Hematopoietic multipotent progenitor cell (in vitro differentiated cells): ENCODE measurements at places on chromosomes 2 and 18.

DNA sequence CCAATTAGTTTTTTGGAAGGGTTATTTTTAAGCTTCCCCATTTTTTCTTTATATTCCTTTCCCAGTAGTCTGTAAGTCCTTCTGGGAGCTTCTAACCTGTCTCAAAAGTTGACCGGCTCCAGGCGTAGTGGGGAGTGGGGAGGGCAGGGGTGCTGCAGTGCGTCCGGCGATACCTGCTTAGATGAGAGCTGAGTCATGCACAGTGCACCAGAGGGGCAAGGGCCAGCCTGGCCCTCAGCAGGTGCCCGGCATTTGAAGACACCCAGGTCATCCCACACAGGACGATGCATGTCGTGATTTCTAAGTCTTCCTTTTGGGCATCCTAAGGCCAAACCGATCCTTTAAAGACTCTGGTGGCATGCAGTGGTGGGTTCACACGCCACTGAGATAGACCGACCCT, 73.4 kb downstream of the TPO start:
- DNase-seq = no peak

GRCh38 chr2:178211943-178212342, 17.6 kb downstream of the OSBPL6 start:
- no peak for DNase-seq

- peak; percentile 28 for DNase-seq
Observed at GRCh38 chr2:168717790-168718502, 84.5 kb upstream of the NOSTRIN start.

DNA sequence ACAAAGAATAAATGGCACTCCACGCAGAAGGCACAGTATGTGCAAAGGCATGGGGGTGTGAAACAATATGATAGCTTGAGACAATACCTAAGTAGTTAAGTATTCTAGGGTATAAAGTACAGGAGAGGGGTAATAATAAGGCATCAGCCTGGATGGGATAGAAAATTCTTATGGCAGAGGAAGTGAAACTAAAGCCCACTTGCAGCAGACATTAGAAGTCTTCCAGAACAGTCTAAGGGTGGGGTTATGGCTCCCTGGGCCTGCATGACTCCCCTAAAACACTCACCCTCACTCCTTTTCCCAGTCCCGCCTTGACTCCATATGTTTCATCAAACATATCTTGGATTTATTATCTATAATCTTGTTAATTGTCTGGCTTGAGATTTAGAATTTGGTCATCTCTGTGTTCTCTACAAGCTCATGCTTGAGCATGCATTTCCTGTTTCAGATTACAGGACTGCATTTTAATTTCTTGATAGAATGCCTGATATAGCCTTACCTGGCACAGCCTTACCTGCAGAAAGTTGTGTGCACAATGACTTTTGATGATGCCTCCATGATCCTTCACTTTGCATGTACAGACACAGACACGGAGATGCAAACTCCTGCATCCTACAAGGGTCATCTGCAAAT, 28.5 kb upstream of the TMBIM1 start:
- DNase-seq = no peak

DNA sequence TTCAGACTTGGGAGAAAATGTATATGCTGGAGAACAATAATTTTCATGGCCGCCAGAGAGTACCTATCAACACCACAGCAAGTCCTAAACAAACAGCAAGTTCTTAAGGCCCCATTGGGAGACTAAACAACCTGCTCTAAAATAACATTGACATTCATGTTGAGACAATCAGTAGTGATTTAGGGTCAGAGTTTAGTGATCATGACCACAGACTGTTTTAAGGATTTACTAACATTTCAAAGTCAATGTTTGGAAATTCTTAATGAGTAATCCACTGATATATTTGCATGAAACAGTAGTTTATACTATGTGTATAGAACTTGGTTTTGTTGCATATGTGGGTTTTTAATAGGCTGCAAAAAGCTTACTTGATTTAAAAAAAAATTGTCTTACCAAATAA, 34.7 kb downstream of the RASGRP3 start:
- DNase-seq = no peak

GRCh38 chr2:69830045-69830905, 815 bp downstream of the GMCL1 start:
- peak; percentile 45 for DNase-seq

DNA sequence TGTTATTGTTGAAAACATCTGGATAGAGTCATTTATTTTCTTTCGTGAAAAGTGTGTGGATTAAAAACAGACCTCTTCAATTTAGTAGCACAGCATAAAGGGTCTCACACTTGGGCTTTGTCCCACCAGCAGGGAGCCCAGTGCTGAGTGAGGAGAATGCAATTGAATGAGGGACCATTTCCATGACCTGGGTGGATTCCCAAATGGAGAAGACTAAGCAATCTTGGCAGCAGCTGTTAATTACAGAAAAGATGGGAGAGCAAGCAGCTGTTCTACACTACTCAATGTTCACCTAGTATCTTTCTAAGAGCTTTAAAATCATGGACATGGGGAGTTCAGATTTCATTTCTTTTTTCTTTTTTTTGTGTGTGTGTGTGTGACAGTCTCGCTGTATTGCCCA, 121.8 kb upstream of the FN1 start:
- DNase-seq = no peak

- no peak for DNase-seq
Observed at GRCh38 chr18:25815659-25816058, 274.8 kb downstream of the SS18 start.

GRCh38 chr18:35578481-35578880, 3.1 kb upstream of the GALNT1 start:
- no peak for DNase-seq

DNA sequence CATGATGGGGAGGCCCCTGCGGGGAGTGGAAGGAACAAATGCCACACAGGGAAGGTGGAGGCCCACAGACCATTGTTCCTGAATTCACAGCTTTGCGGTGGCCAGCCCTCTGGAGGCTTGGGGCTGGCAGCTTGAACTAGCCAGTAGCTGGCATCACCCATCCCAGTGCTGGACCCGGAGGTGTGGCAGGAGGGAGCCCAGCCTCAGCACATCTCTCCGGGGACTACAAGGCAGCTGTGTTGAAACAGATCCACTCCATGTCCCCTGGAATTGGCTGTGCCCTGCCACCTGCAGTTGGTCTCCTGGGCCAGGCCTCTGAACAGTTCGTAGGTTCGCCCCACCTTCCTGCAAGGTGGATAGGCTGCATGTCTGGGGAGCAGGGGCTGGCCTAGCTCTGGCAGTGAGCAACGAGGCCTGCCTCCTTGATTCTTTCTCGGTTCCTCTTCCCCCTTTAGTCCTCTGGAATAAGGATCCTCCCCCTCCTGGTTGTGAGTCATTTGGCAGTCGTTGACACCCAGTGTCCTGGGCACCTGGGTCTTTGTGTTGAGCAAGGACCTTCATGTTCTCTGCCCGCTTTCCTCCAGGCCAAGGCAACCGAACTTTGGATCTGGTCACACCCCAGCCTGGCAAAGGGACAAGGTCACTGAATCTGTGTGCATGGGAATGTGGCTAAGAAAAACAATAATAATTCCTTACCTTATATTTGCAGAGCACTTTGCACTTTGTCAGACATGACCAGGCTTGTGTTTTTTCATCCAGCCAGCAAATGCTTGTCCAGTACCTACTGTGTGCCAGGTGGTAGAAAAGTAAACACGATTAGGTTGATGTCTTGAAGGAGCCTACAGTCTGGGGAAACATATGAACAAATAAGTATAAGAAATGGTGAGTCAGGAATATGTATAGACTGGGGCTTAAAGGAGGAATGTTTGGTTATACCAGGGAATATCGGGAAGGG, 55.0 kb upstream of the MCFD2 start:
- DNase-seq = no peak

DNA sequence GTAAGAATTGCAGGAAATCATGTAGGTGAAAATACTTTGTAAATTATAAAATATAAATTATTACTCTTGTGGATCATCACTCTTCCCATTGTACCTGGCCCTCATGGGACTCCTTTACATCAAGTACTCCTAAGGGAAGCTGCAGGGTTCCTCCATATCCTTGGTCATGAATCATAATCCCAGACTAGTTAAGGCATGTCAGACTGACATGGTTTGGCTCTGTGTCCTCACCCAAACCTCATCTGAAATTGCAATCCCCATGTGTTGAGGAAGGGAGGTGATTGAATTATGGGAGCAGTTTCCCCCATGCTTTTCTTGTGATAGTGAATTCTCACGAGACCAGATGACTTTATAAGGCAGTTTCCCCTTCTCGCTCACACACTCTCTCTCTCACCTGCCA, 77.1 kb downstream of the CMPK2 start:
- DNase-seq = no peak

DNA sequence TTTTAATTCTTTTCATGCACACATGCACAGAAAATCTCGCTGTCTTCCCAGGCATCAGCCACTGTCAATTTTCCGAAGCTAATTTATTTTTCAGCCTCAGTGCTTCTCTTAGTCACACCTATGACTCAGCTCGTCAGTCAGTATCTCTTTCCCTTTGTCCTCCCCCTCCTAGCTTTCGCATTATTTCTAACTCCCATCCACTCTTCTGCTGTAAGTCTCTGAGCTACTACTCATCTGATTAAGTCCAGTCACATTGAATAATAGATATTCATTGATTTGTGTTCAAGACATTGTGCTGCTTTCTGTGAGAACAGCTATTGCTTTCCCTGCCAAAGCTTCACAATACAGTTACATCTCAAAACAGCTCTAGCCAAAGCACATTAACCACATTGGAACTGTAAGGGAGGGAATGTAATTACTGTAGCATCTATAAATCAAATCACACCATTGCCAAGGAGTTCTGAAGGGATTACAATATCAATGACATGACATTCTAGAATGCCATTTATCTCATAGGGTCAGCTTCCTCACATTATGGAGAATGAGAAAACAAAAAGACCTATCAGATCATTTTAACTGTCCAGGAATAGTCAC, 89.4 kb downstream of the SCN3A start:
- no peak for DNase-seq

DNA sequence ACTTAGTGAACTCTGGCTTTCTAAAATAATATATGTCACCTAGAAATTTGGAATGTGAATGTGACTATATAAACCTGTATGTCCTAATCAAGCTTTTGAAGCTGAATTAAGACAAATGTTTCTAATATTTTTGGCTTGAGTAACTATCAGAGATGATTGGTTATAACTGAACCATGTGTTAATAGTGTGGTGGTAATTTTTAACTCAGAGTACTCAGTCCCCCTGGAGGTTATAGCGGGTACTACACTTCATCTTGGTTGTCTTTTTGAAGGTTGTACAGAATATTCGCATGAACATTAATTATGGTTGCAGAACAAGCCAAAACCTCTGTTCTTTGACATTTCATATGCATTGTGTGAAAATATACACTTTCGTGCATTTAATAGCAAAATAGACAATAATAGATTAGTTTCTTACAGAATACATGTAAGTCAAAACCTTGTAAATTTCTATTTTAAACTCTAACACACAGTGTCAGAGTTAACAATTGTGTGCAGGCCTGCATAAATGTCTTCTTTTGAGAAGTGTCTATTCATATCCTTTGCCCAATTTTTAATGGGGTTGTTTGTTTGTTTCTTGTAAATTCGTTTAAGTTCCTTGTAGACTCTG, 86.0 kb downstream of the OSBPL6 start:
- peak; percentile 50 for DNase-seq

DNA sequence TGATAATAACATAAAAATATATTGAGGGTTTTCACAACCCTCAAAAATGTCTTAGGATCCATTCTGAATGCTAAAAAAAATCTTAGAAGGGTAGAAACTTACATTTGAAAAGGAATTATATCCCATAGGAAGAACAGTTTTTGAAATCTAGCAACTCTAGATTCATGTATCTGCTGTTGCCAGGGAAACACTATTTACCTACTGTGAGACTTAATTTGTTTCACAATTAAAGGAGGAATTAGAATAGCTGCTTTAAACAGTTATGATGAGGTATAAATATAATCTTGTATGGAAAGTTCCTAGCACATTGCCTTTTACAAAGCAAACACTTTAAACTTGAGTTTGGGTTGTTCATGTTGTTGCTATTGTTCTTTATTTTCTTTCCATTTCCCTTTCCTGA, 988.2 kb downstream of the SUCLG1 start:
- no peak for DNase-seq

- no peak for DNase-seq
Observed at GRCh38 chr2:109636317-109636716, 22.2 kb downstream of the SOWAHC start.

DNA sequence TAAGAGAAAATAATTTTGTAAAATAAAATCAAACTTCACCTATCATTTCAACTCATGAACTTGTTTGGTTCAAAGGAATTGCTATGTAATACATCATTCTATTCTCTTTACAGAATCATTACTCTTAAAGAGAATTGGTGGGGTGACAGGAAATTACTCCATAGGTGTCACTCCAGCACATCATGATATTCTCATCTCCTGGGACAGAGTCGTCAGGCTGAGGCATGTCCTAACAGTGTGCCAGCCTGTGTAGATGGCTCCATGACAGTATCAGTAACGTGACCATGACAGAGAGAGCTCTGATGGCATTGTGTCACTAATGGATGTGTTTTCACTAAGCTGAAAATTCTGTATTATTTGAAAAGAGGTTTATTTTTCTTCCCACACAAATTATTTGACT, 13.9 kb downstream of the SPATS2L start:
- DNase-seq = no peak

GRCh38 chr18:6413579-6414117, 1.1 kb downstream of the L3MBTL4 start:
- DNase-seq = peak; percentile 38

DNA sequence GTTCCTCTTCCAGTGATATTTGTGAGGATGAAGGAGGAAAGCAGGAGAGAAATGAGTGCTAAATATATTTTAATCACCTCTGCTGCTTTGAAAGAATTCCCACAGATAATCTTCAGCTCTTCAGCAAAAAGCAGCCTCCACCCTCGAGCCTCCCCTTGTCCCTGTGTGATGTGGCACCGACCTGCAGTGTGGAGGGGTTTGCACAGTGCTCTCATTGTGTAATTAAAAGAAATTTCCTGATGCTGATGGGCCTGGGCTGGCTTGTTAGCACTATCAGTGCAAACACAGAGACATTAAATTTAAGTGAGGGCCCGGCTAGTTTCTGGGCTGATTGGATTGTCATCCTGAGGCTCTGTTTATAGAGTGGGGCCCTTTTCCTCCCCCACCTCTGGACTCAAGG, 53.4 kb downstream of the KIF5C start:
- no peak for DNase-seq

GRCh38 chr2:154489266-154489858, 209.1 kb upstream of the KCNJ3 start:
- no peak for DNase-seq

GRCh38 chr2:43255296-43255910, 29.0 kb upstream of the ZFP36L2 start:
- no peak for DNase-seq

DNA sequence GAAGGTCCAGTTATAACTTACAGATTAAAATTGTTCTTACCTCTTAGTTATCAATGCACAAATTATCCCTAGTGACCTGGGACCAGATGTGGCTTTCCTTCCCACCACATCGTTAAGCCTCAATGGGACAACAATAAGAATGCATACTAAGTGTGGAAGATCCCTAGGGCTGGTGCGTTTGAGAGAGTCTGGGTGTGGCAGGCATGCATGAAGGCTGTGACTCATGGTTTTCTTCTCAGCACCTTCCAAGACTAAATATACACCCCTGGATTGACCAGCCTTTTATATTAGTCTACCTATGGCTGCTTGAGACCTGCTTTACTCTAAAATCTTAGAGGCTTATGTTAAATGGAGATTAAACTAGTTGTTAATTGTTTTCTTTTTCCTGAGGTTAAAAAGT, 261.7 kb upstream of the SLC14A2 start:
- DNase-seq = no peak
